ENCODE measurements at places on chromosomes 2 and 18. TPM values are rescaled to one million over a fixed set of nuclear protein-coding genes. Genes with fewer than 3 reads are reported as not detected.

GRCh38 chr18:70459251-70459650, 170.4 kb downstream of the SOCS6 start:
- no peak for DNase-seq

- no peak for DNase-seq
Measured at GRCh38 chr2:231605607-231606091, 13.0 kb downstream of the TEX44 start.

HOXD13 gene
- total RNA-seq, result 4.2 TPM

DNA sequence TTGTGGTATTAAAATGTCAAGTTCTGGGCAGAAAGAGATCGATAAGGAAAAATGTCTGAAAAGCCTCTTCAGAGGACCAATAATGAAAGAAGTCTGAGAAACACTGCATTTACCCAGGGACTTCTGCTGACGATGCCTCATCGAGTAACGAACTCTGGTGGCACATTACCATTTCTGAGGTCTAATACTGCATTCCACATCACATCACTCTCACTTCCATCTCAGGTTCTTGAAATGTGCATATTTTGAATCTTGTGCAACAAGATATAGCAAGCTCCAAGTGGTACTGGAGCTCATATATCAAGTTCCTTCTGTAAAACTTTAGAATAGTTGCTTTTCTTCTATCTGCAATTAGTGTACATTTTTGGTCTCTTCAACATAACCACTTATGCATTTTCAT, 619.1 kb upstream of the DDX18 start:
- no peak for DNase-seq

SH3BP4 gene
- 56.4 TPM for total RNA-seq

Measured in A172 (cell line).